Fibroblast of the conjunctiva (primary cell): ENCODE measurements at places on chromosomes 12 and 14.
A peak's percentile ranks its signal among the peaks of the same experiment; 100 is the strongest.

DNA sequence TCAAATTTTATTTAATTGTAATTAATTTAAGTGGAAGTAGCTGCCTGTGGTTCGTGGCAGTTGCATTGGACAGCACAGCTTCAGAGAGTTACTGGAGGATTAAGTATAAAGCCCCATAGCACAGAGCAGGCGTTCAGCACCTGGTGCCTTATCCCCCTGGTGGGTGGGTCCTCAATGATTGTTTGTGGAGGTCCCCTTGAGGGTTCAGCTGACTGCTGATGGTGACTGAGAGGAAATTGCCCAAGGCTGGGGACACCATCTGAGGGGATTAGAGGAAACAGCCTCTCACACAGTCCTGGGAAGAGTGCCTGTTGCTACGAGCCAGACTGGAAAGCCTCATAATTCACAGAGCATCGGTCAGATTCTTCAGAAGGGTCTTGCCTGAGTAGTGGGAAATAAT, 83.4 kb upstream of the NOS1 start:
- no peak for DNase-seq

DNA sequence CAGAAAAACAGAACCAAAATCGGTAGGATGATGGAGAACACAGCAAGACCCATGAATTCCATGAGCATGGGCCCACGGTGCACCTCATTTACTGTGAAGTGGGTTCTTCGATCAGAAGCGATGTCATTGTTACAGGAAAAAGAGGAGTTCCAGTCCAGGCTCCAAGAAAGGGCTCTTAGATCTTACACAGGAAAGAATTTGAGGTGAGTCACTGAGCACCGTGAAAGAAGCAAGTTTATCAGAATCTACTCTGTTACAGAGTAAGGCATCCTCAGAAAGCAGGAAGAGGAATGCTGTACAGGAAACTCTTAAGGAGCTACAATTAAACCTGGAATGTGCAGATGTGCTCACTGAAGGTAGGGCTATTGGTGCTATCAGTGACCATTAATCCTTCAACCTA, 11.6 kb upstream of the CHFR start:
- DNase-seq, result no peak

- DNase-seq, result no peak
Observed at GRCh38 chr14:49363821-49364751, 222.1 kb downstream of the RPS29 start.

GRCh38 chr12:8031872-8032241, 659 bp upstream of the FOXJ2 start:
- no peak for DNase-seq

DNA sequence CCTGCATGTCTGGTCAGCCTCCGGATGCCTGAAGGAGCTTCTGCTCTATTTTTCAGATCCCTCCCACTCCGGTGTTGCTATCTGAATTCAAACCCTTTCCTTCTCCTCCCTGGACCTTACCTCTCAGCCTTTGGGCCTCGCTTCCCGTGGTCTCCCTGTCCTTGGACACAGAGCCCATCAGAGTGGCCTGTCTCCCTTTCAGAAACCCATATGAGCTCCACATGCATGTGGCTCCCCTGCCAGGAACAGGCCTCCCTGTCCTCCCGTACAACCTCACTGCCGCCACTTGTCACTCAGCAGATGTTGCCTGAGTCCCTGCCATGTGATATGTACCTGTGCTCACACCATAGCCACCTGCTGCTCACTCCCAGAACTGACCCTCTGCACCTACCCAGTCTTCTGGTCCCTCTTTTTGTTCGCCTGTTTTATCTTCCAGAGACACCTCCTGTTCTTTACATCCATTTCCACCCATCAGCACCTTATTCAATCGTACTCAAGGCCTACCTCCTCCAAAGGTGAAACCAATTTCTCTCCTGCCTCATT, 182.5 kb downstream of the ZFP36L1 start:
- no peak for DNase-seq

GRCh38 chr14:100158566-100159093, 815 bp downstream of the DEGS2 start:
- no peak for DNase-seq

DNA sequence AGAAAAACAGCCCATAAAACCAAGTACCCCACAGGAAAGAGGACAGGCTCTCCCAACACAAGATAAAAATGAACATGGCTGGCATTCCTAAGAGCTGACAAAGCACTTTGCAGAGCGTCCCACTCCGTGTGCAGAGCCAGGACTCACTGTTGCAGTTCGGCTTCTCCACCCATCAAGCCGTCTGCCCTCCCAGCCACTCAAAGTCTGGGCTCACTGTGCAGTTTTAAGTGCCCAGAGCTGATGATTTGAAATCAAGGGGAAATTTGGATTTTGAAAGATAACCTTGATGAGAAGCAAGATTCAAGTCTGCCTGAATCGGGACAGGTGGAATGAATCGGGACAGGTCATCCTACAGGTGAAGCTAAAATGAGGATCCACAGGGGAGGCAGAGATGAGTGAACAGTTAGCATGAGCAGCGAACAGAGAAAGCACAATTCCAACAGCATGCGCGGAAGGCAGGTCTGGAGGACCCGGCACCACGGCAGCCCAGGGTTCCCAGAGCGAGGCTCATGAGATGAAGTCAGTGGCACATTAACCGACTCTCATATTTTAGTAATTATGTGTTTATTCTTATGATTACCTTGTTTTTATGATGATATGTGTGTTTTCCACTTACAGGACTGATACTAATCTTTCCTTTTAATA, 39.8 kb upstream of the GPR68 start:
- peak; percentile 38 for DNase-seq

DNA sequence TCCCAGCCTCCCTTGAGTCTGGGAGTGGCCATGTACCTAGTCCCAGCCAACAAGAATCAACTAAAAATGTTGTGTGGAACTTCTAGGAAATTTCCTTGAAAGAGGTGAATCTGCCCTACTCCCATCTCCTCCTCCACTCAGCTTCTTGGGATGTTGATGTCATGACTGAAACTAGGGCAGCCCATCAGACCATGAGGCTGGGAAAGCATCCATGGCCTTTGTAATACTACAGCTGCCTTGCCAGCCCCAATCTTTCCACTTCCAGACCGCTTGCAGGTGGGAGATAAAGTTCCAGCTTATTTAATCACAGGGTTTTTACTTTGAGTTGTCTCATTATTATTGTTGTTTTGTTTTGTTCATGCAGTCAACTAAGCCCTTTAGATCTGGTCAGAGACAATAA, 170.3 kb upstream of the LMNTD1 start:
- DNase-seq, result no peak

DNA sequence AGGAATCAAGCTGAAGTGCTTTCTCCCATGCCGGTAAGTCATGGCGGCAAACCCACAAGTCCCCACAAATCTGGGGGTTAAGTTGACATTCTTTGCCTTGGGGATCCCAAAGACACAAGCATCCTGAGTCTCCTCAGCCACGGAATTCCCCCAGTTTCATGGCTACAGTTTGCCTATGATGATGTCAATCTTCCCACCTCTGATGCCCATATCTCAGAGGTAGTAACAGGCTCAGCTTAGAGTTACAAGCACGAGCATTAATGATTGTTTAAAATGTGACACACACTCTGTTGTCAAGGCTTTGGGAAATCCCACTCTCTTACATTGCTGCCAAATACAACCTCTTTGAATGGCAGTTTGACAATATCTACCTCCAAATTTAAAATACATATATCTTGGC, 22.3 kb downstream of the NOS1 start:
- no peak for DNase-seq

DNA sequence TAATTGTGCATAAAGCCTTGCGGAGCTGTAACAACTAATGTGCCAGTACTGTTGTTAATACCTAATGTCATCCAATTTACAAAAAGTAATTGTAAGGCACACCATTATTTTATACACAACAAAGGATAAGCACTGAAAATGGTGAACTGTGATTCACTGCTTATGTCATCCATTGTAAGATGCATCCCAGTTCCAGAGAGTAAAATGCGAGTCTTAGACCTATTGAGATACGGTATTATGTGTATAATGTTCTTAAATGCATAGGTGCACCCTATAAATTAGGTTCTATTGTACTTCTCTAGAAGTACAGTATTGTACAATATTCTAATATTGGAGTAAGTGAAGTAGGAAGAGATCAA, 406 bp downstream of the PARP2 start:
- DNase-seq, result peak; percentile 21

DNA sequence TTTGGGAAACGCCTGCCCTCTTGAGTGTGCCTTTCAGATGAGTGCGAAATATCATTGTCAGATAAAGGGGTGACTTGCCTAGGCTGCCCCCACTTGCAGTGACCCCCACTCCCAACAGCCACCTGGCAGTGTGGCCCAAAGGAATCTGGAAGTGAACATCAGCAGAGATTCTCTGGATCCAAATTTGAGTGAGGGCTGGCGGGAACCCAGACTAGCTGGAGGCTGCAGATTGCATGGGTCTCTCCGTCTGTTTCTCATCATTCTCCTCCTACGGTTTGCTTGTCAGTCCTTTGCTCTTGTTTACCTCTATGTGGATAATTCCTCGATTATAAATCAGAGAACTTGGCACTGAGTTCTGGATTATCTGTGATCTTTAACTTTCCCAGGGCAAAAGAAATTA, 280.8 kb downstream of the ZFP36L1 start:
- DNase-seq, result peak; percentile 39

DNA sequence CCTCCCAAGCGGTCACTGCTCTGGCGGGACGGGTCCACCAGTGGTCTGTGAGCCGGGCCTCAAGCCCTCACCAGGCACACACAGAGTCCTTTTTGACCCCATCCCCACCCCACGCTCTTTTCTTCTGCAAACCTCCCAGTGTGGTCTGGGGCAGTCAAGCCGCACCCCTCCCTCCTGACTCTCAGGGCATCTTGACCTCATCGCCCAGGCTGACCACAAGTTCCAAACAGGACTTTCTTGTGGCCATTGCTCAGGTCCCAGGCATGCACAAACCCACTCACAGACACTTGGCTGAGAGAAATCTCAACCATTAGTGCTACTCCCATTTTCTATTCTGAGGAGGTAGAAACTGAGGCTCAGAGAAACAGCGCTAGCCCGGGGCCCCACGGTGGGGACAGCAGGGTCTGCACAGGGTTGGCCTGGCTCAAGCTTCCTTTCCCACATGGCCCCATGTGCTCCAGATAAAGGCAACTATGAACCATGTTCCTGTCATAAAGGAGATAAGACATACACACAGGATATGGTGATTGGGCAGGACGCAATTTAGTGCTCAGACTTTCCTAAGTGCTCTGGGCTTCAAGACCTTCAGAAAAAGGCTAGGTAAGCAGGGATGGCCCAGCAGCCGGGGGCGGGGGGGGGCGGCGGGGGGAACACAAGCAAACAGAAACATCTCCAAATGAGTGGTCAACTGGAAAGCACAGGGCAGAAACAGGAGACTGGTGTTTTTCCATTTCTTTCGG, 69.6 kb downstream of the ITPK1 start:
- no peak for DNase-seq

- no peak for DNase-seq
Observed at GRCh38 chr14:70148911-70149595, 39.7 kb downstream of the SLC8A3 start.

GRCh38 chr14:63267171-63267570, 51.6 kb downstream of the GPHB5 start:
- DNase-seq, result no peak

DNA sequence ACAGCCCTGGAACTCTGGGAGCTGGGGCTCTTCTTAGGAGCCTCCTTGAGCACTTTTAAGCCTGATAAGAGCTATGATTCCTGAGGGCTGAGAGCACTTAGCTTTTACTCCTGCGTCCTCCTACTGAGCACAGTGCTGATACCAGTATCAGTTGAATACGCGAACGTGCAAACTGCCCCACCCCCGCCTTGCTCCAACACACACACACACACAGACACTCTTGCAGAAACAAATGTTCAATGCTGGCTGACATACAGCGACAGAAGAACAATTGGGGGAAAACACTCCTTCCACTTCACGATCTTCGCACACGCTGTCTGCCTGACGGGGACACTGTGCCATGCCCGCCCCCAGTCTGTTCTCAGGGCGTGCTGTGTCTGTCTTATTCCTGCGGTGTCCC, 57.2 kb upstream of the DLK1 start:
- no peak for DNase-seq

- no peak for DNase-seq
Observed at GRCh38 chr12:52774629-52775250, 2.4 kb downstream of the KRT76 start.

DNA sequence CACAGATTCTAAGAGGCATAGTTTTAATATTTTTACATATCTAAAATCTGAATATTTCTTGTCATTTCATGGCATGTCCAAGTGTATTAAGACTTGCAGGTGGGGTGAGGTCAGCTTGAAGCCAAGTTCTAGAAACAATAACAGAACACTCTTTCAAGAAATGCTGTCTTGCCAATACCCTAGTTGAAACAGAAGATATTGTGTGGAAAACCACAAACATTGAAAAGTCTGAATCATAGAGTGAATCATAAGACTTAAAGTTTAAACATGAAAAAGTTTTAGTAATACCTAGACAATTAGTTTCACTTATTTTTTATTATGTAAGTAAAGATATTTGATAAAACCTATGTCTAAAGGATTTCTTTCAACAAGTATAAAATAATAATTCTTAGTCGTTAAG, 191.5 kb upstream of the CAND1 start:
- DNase-seq, result no peak

DNA sequence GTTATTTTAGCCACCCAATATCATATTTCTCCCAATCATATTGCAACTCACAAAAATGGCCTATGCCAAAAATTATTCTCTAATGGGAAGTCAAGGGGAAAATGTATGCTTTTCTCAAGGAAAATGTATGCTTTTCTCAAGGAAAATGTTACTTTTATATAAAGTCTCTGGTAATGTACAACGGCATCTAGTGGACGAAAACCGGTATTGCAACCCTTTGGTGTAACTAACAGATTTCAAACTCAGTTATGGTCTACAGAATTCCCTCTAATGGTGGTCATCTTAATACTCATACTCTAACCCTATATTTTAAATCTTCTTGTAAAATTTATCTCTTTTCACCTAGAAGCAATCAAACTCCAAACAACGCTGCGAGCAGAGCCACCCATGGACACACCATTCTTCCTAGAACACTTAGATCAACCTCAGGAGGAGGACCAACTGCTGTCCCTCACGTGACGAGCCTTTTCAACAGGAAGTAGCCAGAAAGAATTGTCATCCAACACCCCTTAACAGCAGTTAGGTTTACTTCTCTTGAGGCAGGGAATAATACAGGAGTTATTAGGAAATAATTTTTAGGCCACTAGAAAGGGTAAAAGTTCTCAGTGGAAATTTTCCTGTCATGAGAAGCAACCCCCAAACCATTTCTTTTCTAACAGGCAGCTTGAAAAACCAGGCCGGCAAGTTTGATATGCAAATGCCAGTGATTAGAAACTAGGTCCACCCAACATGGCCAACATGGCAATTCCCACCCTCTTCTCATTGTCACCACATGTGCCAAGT, 20.1 kb downstream of the APOBEC1 start:
- no peak for DNase-seq

GRCh38 chr14:81455390-81455789, 55.3 kb upstream of the STON2 start:
- no peak for DNase-seq
